ENCODE measurements at places on chromosomes 16 and 17.

DNA sequence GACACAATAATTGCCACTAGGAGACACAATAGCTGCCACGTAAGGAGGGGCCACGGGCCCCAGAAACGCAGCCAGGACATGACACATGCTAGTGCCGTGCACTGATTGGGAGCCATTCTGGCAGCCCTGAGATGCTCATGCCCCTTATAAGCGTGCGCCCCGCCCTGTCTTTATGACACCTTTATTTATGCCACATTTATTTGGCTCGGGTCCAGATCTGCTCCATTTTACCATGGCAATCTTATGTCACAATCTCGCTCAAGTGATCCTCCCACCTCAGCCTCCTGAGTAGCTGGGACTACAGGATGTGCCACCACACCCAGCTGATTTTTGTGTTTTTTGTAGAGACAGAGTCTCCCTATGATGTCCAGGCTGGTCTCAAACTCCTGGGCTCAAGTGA, 43.8 kb upstream of the NF1 start:
- DNase-seq = no peak

GRCh38 chr16:80804526-80805383, at the start of gene CDYL2:
TSS of gene CDYL2 (minus strand) at chr16:80804598. CDS start at chr16:80804173, 425 bp downstream.
- DNase-seq = no peak

GRCh38 chr17:70327723-70328122, 158.4 kb downstream of the KCNJ2 start:
- DNase-seq = no peak

- no peak for DNase-seq
These were observed 36.1 kb downstream of the KCNJ2 start for GRCh38 chr17:70205401-70205800.

GRCh38 chr16:11168386-11169051, 87.5 kb downstream of the SOCS1 start:
- DNase-seq = no peak

DNA sequence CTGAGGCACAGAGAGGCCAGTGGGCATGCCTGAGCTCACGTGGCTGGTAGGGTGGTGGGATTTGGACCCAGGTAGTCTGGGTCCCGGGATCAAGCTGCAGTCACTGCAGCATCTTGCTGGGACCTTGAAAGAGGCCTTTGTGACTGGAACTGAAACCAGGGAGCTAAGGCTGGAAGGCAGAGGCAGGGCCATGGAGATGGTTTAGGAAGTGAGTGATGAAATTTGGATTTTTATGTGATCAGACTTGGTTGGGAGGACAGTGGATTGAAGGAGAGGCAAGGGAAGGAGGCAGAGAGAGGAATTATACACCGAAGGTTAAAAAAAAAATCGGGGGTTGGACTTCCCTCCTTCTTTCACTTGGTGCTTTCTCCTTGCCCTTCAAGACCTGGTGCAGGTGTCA, 255.4 kb upstream of the CACNG5 start:
- DNase-seq = no peak

- DNase-seq = no peak
These were observed 140.9 kb downstream of the KCNJ2 start for GRCh38 chr17:70310221-70310672.

- no peak for DNase-seq
These were observed 488 bp downstream of the SPSB3 start for GRCh38 chr16:1781758-1782407.

- DNase-seq = no peak
These were observed 30.6 kb downstream of the ABCA9 start for GRCh38 chr17:69030169-69030568.

GRCh38 chr17:73072219-73072962, 20.1 kb downstream of the SLC39A11 start:
- no peak for DNase-seq

DNA sequence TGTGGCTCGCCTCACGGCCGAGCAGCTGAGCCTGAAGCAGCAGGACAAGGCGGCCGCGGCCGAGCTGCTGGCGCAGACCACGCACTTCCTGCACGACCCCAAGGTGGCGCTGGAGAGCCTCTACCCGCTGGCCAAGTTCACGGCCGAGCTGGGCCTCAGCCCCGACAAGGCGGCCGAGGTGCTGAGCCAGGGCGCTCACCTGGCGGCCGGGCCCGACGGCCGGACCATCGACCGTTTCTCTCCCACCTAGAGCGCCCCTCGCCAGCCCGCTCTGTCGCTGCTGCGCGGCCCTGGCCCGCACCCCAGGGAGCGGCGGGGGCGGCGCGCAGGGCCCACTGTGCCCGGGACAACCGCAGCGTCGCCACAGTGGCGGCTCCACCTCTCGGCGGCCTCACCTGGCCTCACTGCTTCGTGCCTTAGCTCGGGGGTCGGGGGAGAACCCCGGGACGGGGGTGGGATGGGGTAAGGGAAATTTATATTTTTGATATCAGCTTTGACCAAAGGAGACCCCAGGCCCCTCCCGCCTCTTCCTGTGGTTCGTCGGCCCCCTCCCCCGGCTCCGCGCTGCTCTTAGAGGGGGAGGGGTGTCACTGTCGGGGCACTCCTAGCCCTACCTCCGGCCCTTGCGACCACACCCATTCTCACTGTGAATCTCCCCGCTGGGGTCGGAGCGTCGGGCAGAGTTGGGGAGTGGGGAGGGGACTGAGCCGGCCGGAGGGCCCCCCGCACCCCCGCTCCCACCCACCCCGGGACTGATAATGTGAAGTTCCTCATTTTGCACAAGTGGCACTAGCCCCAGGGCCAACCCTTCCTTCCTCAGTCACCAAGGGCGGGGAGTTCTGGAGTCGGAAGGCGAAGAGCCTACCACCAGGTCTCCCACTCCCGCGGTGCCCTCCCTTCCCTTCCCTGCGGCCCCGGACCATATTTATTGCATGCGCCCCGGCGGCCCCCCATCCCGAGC, 4.0 kb downstream of the HIC1 start:
- DNase-seq = no peak

- no peak for DNase-seq
These were observed 8.9 kb upstream of the MYH11 start for GRCh38 chr16:15865742-15866141.
